ENCODE measurements at places on chromosomes 2 and 18. TPM values are rescaled to one million over a fixed set of nuclear protein-coding genes. Genes with fewer than 3 reads are reported as not detected.

GRCh38 chr2:46748735-46749531 is 166.7 kb downstream of the MCFD2 start:
- no peak overlapping the region for H3K4me3 ChIP-seq
- H3K36me3 ChIP-seq, result no peaks in the 10 kb centered on the region
- no peak overlapping the region for H3K27ac ChIP-seq
- H3K4me1 ChIP-seq, result no peaks in the 10 kb centered on the region

GRCh38 chr18:66410692-66411091 is 193.2 kb downstream of the CDH19 start:
- H3K36me3 ChIP-seq, result no peaks in the 10 kb centered on the region
- H3K27ac ChIP-seq, result no peak overlapping the region
- DNase-seq, result no peak
- no peak overlapping the region for H3K4me3 ChIP-seq
- no peaks in the 10 kb centered on the region for H3K4me1 ChIP-seq

- no peak overlapping the region for H3K4me3 ChIP-seq
- no peaks in the 10 kb centered on the region for H3K4me1 ChIP-seq
- no peaks in the 10 kb centered on the region for H3K27me3 ChIP-seq
- no peak overlapping the region for H3K27ac ChIP-seq
These were observed 974.9 kb upstream of the PIK3C3 start for GRCh38 chr18:40980171-40980570.

Gene PRKAG3
- total RNA-seq, result not detected

Data from Karpas-422 (cell line).